ENCODE measurements at places on chromosomes 2 and 18.
A peak's percentile ranks its signal among the peaks of the same experiment; 100 is the strongest.

GRCh38 chr2:81734981-81735380 lies 1430.4 kb upstream of the LRRTM1 start:
- no peak for DNase-seq

DNA sequence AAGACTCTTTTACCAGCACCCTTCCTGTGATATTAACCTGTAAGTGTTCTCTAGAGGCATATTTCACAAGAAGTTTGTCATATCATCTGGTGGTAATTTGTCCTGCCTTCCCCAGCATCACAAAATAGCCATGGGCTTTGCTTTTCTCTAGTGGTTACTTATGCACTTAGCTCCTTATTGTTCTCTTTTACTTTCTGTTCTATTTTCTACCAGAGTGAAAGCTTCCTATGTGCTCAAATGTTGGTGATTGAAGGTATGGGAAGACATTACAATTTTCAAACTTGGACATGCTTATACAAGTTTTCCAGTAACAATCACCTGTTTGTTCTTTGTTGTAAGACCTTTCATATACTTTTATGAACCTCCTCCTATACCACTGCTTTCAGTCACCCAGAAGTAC lies 87.0 kb upstream of the KCNH7 start:
- DNase-seq, result no peak

DNA sequence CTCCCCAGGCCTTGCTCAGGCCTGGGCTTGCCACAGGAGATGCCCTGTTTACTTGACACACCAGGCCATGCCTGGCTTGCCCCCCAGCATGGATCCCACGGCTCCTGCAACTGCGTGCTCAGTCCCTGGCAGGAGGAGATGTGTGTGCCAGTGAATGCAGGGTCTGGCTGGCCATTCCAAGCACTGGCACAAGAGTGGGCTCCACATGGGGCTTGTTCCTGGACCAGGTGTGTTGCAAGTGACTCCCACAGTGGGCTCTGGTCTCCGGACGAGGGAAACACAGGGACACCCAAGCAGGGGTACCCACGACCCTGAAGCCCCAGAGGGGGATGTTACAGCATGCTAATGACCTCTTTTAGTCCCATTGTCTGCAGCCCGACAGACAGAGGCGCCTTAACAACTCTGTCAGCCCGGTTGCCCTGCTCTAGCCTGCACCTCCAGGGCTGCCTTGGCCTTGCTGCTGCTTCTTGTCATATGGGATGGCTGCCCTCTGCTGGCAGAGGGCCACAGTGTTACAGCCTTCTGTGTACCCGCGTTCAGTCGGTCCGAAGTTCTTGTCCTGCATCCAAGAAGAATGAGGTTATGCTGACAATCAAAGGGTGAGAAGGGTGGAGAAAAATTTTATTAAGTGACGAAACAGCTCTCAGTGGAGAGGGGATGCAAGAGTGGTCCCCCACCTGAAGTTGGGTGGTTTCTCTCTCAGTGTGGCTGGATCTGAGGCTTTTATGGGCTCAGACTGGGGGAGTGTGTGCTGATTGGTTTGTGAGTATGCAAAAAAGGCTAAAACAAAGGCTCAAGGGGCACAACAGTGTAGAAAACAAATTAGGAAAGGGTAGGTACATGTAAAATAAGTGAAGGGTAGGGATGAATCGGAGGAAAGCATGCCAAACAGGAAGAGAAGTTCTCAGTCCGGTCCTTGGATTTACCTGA lies 180.4 kb downstream of the MBD5 start:
- peak; percentile 93 for DNase-seq

DNA sequence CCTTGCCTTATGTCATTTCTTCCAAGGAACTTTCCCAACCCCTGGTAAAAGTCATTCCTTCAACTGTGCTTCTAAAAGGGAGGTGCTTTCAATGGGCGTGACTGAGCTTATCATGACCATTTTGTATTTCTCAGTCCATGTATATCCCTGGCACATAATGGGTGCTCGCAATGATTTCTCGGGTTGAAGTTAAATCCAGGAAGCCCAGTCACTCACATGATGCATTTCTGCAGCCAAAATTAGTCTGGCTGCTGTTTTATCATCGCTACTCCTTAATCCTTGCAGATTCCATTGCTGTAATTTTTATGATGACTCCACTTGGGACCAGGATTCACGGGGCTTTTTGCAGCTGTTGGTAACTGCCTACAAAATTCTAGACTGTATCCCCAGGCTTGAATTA lies 25.9 kb upstream of the RFX8 start:
- no peak for DNase-seq

- no peak for DNase-seq
Measured at GRCh38 chr2:51413726-51414125, 381.8 kb upstream of the NRXN1 start.

DNA sequence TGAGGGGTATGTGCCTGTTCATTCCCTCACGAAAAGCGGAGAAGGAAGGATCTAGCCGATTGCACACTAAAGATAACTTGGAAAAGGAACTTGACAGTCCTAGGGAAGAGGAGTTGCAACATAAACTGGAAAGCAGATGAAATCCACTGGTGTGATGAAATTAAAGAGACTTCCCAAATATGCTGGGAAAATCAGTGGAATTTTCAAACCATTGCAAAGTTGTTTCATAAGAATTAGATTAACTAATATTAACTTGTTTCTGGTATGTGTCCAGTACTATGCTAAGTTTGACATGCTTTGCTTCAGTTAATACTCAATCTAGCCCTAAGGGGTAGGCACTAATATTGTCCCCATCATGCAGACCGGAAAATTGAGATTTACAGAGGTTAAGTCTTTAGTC lies 222.7 kb downstream of the IKZF2 start:
- DNase-seq, result no peak

GRCh38 chr2:68811364-68811763 lies 59.8 kb downstream of the BMP10 start:
- no peak for DNase-seq

GRCh38 chr2:160906878-160907277 lies 253.3 kb upstream of the TANK start:
- no peak for DNase-seq

GRCh38 chr18:24754583-24755253 lies 294.3 kb downstream of the HRH4 start:
- no peak for DNase-seq

Data from H9 (cell line).